ENCODE measurements at places on chromosomes 16 and 17. TPM values are rescaled to one million over a fixed set of nuclear protein-coding genes. Genes with fewer than 3 reads are reported as not detected.
A peak's percentile ranks its signal among the peaks of the same experiment; 100 is the strongest.

Gene VMO1
- not detected for total RNA-seq

DNA sequence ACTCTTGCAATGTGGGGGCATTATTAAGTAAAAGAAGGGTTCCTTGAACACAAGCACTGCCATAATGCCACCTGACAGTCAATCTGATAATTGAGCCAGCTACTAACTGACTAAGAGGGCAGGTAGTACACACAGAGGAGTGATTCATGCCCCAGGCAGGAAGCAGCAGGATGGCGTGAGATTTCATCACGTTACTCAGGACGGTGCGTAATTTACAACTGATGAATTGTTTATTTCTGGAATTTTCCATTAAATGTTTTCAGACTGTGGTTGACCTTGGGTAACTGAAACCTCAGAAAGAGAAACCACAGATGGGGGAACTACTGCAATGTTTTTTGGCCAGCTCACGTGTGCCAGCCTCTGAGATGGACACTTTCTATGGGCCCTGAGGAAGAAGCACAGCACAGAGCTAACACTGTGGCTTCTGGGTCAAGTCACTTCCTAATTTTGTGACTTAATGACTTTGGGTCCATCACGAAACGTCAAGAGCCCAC, 46.7 kb downstream of the C17orf67 start:
- DNase-seq, result peak; percentile 82

GRCh38 chr16:69554495-69554894, 11.3 kb upstream of the NFAT5 start:
- DNase-seq, result no peak

DNA sequence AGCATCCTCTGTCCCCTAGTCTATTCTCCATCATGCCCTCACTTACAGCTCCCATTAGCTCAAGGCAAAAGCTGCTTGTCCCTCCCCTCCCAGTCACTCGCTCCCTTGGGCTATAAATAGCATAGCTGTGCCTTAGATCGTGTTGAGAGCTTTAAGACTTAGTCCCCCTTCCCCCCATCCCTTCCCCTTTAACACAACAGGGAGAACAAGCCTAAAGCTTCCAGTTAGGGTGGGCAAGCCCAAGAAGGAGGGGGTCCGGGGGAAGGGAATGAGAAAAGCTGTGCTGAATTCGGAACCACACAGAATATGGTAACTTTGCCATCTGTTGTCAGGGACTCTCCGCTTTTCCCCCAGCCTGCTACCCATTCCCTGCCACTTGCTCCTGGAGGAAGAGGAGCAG, 4.9 kb upstream of the HIGD1B start:
- DNase-seq, result no peak

- DNase-seq, result no peak
Observed at GRCh38 chr16:57166951-57167350, 18.9 kb downstream of the PSME3IP1 start.

- no peak for DNase-seq
Observed at GRCh38 chr17:82940226-82941020, 100.6 kb upstream of the ZNF750 start.
